ENCODE measurements at places on chromosomes 3 and 15.

DNA sequence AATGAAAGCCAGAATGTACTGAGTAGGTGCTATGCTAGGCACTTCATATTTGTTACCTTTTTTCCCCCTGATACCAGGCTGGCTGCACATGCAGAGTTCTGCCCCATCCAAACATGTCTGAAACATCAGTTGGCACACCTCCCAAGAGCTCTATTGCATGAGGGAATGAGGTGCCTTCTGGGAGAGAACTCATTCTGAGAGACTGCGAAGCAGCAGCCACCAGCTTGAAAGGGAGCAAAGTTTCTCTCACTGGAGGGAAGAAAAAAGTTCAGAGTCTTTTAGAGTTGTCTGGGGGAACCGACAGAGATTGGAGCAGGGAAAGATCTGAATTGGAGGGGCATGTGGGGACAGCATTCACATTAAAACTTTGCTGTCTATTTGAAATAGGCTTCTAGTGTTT is 84.1 kb downstream of the AGBL1 start:
- H3K36me3 ChIP-seq = no peaks in the 10 kb centered on the region
- H3K4me1 ChIP-seq = no peaks in the 10 kb centered on the region
- H3K4me3 ChIP-seq = no peak overlapping the region
- no peaks in the 10 kb centered on the region for H3K27me3 ChIP-seq
- no peak for DNase-seq

DNA sequence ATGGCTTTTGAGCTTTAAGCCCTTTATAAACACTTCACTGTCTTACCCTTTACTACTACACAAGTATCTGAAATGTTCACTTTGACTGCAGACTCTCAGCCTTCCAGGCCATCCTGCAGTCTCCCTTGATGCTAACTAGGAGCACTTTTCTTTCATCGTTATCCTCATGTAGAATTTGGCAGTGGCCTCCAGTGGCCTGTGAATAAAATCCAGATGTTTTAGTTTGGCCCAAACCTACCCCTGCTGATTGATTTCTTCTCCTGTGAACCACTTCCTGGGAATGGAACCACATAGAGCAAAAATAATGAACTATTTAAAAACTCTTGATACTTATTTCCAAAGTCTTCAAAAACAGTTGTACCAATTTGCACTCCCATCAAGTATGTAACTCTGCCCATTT is 271.9 kb downstream of the FEZF2 start:
- no peaks in the 10 kb centered on the region for H3K27me3 ChIP-seq
- DNase-seq = no peak
- no peaks in the 10 kb centered on the region for H3K36me3 ChIP-seq
- H3K4me1 ChIP-seq = peaks cover 26% of the 10 kb centered on the region
- H3K27ac ChIP-seq = peak overlapping the region; percentile 37

- H3K27ac ChIP-seq = peak overlapping the region; percentile 89
- H3K27me3 ChIP-seq = no peaks in the 10 kb centered on the region
- peaks cover 7% of the 10 kb centered on the region for H3K4me1 ChIP-seq
- H3K36me3 ChIP-seq = no peaks in the 10 kb centered on the region
- DNase-seq = no peak
These were observed 521 bp upstream of the SUSD5 start for GRCh38 chr3:33219175-33219487.

- no peak overlapping the region for H3K4me3 ChIP-seq
- H3K27ac ChIP-seq = no peak overlapping the region
- no peak for DNase-seq
- H3K36me3 ChIP-seq = no peaks in the 10 kb centered on the region
- H3K27me3 ChIP-seq = no peaks in the 10 kb centered on the region
These were observed 130.3 kb downstream of the MINAR1 start for GRCh38 chr15:79562403-79562815.

DNA sequence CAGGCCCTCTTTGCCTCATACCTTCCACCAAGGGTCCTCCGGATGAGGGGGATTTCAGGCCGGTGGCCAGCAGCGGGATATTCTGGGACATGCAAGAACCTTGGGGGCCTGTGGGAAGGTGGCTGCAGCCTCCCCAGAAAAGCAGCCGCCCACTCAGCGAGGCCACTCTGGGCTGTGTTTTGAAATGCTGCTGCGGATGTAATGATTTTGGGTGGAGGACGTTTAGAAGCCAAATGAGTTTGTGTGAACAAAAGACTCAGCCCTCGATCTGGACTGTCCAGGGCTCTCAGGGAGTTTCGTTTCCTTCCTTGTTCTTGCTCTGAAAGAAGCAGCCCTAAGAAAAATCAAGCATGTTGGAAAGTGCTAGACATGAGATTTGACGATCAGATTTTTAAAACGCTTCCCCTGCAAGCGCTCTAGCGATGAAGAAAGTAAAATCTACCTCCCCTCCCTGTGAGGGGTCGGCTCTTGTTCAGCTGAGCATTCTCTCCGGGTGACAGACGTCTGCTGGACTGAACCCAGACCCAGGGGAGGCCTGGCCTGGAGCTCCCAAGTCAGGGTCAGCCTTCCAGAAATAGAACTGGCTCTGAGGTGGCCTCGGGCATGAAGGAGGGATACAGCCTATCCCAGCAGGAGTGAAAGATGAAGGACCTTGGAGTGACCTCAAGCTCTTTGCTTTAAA is 12.9 kb downstream of the HEG1 start:
- no peaks in the 10 kb centered on the region for H3K27me3 ChIP-seq
- DNase-seq = peak; percentile 86
- no peaks in the 10 kb centered on the region for H3K36me3 ChIP-seq
- peak overlapping the region; percentile 37 for H3K4me3 ChIP-seq
- peak overlapping the region; percentile 94 for H3K27ac ChIP-seq

GRCh38 chr15:43212951-43213350 is 7.9 kb downstream of the EPB42 start:
- no peaks in the 10 kb centered on the region for H3K36me3 ChIP-seq
- no peak overlapping the region for H3K27ac ChIP-seq
- H3K27me3 ChIP-seq = no peaks in the 10 kb centered on the region
- H3K4me3 ChIP-seq = no peak overlapping the region
- no peak for DNase-seq

DNA sequence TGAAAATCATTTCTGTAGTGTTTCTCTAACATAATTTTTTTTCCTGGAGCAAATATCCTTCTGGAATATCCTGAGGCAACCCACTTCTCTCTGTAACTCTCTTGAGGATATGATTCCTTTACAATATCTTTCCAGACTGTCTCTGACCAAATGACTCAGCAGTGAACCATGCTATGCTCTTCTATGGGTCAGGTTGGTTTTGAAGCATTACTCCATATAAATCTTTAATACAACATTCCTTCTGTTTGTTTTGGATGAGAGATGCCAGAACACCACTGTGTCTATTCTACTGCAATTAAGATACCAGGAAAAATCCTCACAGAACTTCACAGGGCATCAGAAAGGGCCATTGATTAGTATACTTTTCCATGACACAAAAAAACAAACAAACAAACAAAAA is 626.4 kb upstream of the ZNF385D start:
- H3K4me3 ChIP-seq = no peak overlapping the region
- no peaks in the 10 kb centered on the region for H3K36me3 ChIP-seq
- H3K27me3 ChIP-seq = no peaks in the 10 kb centered on the region
- H3K27ac ChIP-seq = no peak overlapping the region

DNA sequence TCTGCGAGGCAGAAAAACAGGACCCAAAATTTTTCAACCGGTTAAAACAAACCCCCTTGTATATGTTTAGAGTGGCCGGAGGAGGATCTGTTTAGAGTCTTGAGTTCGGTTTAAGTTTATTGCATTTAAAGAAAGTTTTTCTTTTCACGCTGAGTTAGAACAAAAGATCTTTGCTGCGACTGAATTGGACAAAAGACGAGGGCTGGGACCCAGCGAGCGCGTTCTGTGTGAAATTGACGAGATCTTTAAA is 9.8 kb downstream of the NR2F2 start:
- peaks cover 5% of the 10 kb centered on the region for H3K4me1 ChIP-seq
- DNase-seq = no peak
- H3K27me3 ChIP-seq = no peaks in the 10 kb centered on the region
- peaks cover 26% of the 10 kb centered on the region for H3K36me3 ChIP-seq

GRCh38 chr3:166445865-166446264 is 608.6 kb upstream of the BCHE start:
- H3K4me3 ChIP-seq = no peak overlapping the region
- H3K4me1 ChIP-seq = no peaks in the 10 kb centered on the region
- no peaks in the 10 kb centered on the region for H3K36me3 ChIP-seq
- no peaks in the 10 kb centered on the region for H3K27me3 ChIP-seq
- no peak for DNase-seq

GRCh38 chr3:15360788-15361493 is 28.6 kb upstream of the SH3BP5 start:
- no peak for DNase-seq
- H3K4me3 ChIP-seq = no peak overlapping the region
- peak overlapping the region; percentile 60 for H3K27ac ChIP-seq
- H3K4me1 ChIP-seq = peaks cover 38% of the 10 kb centered on the region
- H3K27me3 ChIP-seq = no peaks in the 10 kb centered on the region

DNA sequence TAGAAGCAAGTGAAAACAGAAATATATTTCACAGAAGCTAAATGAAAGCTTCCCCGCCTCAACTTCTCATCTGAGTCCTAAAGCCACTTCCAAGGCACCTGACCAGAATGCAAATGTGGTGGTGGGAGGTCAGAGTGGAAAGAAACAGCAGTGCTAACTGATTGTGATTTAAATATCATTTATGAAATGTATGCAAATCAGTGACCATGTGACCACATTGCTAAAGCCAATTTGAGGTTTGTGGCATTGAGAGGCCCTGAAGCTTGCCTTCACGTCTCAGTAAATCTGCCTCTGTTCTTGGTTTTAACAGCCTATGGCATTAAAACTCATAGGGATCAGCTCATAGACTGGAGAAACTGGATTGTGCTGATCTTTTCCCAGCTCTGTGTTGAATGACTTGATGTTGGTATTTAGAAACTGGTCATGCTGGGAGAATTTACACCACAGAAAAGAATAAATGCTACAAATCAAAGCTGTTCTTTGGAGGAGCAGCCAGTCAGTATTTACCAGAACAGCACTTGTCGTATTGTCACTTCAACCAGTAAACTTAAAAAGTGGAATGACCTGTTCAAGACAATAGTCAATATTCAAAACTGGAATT is 481.4 kb upstream of the ALCAM start:
- H3K27me3 ChIP-seq = no peaks in the 10 kb centered on the region
- H3K4me3 ChIP-seq = no peak overlapping the region
- no peaks in the 10 kb centered on the region for H3K36me3 ChIP-seq
- H3K27ac ChIP-seq = no peak overlapping the region
- no peaks in the 10 kb centered on the region for H3K4me1 ChIP-seq
- DNase-seq = no peak

DNA sequence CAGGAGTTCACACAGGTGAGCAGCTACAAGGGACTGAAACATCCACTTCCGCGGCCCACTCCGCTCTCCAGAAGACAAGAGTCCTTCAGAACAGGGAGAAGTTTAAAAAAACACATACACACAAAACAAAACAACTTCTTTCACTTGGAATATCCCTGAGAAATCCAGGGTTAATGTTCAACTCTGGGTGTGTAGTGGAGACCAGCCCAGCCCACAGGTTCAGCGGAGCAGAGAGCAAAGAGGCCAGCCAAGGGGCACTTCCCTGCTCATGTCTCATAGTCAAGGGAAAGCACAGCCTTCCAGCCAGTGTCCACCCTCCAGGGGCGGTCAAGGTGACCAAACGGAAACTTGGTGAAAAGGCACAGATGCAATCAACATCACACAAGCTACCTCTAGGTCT is 41.6 kb downstream of the WNT5A start:
- DNase-seq = no peak
- no peaks in the 10 kb centered on the region for H3K36me3 ChIP-seq
- no peaks in the 10 kb centered on the region for H3K4me1 ChIP-seq

DNA sequence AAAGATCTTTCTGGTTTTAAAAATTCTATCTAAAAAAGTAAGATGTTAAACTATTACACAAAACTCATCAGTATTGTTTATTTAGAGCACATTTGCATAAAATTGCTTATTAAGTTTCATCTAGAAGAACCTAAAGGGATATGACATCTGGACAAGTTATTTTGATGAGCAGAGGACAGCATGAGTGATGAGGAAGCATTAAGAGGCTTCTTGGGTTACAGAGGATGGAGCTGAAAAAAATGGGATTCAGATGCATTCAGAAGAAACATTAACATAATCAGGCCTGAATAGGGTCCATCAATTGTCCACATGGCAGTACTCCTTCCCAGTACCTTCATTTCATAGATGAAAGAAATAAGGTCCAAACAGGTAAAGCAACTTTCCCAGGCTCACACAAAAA is 41.6 kb downstream of the IMPG2 start:
- no peaks in the 10 kb centered on the region for H3K36me3 ChIP-seq
- H3K4me1 ChIP-seq = no peaks in the 10 kb centered on the region
- no peaks in the 10 kb centered on the region for H3K27me3 ChIP-seq
- no peak for DNase-seq
- no peak overlapping the region for H3K4me3 ChIP-seq

DNA sequence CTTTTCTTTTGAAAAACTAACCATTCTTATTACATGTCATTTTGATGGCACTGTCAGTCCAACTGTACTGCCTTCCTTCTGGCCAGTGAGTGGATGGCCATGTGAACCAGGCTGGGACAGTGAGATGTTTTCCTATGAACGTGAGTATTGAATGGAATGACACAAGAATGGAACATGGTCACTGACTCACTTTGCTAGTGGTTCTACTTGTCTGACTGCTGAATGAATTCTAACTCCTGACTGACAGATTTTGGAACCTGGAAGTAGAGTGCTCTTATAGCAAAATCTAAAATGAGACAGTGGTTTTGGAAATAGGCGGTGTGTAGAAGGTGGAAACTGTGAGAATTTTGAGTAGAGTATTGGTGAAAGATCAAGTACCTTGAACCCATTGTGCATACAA is 606.9 kb upstream of the KCNMB2 start:
- H3K36me3 ChIP-seq = no peaks in the 10 kb centered on the region
- no peaks in the 10 kb centered on the region for H3K27me3 ChIP-seq
- DNase-seq = no peak
- H3K27ac ChIP-seq = no peak overlapping the region
- H3K4me3 ChIP-seq = no peak overlapping the region

DNA sequence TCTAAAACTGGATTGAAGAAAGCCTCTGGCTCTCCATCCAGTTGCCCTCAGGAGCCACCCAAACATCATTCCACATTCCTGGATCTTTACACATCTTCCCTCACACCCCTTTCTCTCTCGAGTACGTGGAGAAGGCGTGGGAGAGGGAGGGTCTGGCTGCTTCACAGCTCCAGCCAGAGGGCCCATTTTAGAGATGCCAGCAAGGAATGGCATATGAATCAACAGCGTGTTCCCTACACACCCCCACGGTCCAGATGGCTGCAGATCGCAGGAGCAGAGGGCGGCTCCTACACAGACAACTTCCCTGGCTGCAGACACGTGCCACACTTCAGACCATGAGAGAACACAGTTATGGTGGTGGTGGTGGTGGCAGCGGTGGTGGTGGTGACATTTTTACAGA is 280.1 kb downstream of the ERC2 start:
- H3K36me3 ChIP-seq = no peaks in the 10 kb centered on the region
- no peak overlapping the region for H3K27ac ChIP-seq
- H3K4me1 ChIP-seq = no peaks in the 10 kb centered on the region
- no peak overlapping the region for H3K4me3 ChIP-seq

All from ascending aorta (tissue), 2 donors.